ENCODE measurements at places on chromosomes 7 and 10.

DNA sequence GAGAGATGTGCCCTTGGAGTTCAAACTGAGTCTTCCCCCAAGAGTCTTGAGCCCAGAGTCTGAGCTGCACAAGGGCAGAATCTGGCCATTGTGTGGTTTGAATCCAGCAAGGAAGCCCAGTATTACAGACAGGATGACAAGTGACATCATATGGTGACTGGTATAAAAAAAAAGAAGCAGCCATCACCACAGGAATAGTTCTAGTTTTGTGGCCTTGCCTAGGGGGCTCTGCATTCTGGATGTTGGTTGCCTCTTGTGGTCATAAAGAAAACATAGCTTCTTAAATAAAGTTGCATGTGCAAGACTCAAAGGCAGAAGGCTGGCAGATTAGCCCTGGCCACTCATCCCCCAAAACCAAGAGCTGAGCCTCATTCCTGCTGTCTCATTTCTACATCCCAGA is 16.8 kb upstream of the LRRC72 start:
- DNase-seq = no peak

DNA sequence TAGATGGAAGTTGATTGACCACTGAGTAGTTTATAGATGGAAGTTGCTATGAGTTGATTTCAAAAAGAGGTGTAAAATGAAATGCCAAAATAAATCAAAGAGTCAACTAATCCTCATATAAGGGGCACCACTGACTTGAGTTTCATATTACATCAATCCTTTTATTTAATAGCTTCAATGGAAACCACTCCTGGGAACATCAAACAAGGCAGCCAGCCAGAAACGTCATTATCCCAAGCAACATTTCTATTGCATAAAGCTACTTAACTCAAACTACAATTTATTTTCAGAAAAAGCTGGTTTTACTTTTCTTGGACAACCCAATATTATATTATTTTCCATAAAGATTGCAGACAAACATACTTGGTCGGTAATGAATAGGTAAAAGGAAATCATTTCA is 162.1 kb downstream of the TSPAN12 start:
- no peak for DNase-seq

DNA sequence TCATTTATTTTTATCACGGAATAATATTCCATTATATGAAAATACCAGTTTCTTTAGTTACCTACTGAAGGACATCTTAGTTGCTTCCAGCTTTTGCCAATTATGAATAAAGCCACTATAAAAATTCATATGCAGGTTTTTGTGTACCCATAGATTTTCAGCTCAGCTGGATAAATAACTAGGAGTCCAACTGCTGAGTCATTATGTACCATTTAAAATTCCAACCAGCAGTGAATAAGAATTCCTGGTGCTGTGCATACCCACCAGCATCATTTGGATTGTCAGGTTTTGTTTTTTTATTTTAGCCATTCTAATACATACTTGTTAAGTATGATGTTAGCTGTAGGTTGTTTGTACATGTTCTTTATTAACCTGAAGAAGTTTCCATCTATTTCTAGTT is 14.5 kb downstream of the FAM24B start:
- DNase-seq = no peak

- no peak for DNase-seq
Observed at GRCh38 chr7:28054531-28055160, 125.9 kb downstream of the JAZF1 start.

- DNase-seq = no peak
Observed at GRCh38 chr10:95820363-95820762, 64.4 kb downstream of the ENTPD1 start.

DNA sequence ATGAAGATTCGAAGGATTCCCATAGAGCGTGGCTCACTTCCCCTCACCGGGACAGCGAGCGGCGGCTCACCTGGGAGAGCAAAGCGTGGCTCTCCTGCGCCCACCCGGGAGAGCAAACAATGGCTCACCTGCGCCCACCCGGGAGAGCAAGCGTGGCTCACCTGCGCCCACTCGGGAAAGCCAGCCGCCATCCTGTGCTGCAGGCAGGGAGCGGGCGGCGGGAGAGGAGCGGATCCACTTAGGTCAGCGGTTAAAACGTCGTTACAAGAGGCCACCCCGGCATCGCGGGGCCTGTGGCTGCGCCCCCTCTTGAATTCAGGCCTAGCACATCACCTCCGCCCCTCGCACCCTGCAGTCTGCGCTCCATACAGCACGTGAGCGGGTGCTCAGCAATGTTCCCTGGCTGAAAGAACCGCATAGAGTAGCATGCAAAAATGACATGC is 461 bp upstream of the FIGNL1 start:
- DNase-seq = no peak

- no peak for DNase-seq
Observed at GRCh38 chr10:5012595-5012994, 8.9 kb upstream of the AKR1C2 start.

- DNase-seq = no peak
Observed at GRCh38 chr10:28981007-28981406, 303.7 kb downstream of the BAMBI start.

- DNase-seq = no peak
Observed at GRCh38 chr10:97329766-97330165, 4.8 kb downstream of the FRAT2 start.

- no peak for DNase-seq
Observed at GRCh38 chr10:28201410-28202400, 101.2 kb downstream of the MPP7 start.

DNA sequence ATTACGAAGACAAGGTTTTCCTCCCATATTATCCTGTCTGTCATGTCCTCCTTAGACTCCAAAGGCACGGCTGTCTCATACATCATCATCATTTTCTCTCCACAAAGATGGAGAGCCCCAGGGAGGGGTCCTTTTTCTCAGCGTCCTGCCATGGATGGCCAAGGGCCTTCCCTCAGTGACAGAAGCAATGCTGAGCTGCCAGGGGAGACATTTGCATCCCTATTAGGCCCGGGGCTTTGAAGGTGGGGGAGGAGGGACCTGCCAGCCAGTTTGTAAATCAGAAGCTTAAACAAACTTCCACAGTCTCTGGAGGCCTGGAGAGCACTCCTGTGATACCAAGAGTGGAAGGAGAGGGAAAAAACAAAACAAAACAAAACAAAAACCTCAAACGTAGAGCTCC is 112.4 kb upstream of the ADO start:
- DNase-seq = no peak

DNA sequence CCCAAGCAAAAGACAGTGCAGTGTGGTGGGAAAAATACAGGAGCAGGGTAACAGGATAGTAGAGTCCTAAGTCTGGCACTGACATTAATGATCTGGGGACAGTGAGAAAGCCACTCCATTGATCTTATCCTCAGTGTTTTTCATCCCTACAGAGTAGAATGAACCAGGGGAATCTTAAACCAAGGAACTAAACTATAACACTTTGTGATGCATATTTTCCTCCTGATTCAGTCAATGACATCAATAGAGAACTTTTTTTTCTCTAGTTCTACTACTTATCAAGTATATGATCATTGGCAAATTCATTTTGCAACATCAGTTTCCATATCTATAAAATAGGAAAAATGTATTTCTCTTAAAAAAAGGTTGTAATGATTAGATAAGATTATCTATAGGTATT is 151.1 kb downstream of the TMEM26 start:
- DNase-seq = no peak

GRCh38 chr7:117873310-117874190 is at the start of gene CTTNBP2:
CTTNBP2 (minus strand) TSS chr7:117873441; CDS start chr7:117873415, 26 bp downstream.
- no peak for DNase-seq

- DNase-seq = no peak
Observed at GRCh38 chr10:119657725-119658124, 6.5 kb downstream of the BAG3 start.

GRCh38 chr10:127227663-127228062 is 31.3 kb upstream of the INSYN2A start:
- DNase-seq = no peak

DNA sequence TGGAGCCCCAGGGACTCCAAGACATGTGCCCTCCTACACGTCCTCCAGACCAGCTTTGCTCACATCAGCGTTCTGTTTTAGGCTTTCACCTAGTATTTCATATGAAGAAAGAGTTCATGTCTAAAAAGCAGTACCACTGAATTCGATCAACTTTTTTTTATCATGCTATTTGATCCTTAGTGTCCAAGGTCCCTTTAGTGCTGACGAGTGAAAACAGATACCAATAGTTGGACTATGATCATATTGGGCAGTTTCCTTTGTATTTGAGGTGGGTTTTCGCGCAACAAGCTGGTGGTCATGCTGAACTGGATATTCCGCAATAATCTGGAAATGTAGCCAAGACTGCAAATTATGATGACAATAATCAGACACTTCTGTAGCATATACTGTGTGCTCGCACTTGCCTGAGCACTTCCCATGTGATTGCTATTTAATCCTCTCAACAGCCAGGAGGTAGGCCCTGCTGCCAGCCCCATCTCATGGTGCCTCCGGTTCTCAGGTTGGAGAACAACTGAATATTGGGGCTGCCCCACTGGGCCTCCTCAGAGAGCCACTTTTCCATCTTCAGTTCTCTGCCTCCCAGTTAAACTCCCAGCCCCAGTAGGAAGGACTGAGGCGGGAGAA is 65.9 kb downstream of the RBM20 start:
- no peak for DNase-seq

GRCh38 chr10:92502296-92502808 is 71.5 kb downstream of the IDE start:
- no peak for DNase-seq

- no peak for DNase-seq
Observed at GRCh38 chr7:111108496-111108895, 17.6 kb downstream of the LRRN3 start.

DNA sequence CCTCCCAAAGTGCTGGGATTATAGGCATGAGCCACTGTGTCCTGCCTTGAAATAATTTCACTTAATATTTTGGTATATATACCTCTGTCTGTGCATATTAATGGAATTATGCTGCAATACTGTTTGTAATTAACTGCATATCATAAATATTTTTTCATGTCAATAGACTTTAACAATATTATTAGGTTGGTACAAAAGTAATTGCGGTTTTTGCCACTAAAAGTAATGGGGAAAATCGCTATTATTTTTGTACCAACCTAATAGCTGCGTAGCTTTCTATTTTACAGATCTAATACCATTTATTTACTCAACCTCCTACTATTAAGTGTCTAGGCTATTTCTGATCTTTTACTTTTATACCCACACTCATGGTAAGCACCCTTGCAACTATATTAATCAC is 3.9 kb upstream of the PDE6C start:
- DNase-seq = no peak

- no peak for DNase-seq
Observed at GRCh38 chr7:148935451-148935850, 51.4 kb upstream of the EZH2 start.

GRCh38 chr10:60711496-60711895 is 66.8 kb upstream of the CDK1 start:
- no peak for DNase-seq

- no peak for DNase-seq
Observed at GRCh38 chr10:110368556-110368955, 63.8 kb upstream of the SMNDC1 start.

DNA sequence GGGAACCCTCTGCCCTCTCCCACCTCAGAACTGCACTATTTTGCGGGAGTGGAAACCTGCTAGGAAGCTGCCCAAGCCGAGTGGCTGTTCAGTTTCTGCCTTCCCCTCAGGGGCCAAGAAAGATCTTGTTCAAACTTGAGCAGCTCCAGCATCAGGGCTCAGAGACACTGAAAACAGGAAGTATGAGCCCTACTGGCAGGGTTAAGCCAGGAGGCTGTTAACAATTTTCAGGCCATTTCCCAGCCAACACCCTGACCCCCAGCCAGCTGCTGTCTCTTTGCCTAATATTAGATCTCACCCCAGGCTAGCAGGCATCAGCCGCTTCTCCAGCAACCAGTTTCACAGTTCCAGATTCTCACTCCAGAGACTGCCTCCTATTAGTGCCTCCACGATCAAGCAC is 9.2 kb downstream of the PLAU start:
- no peak for DNase-seq

GRCh38 chr7:106418526-106418925 is 133.7 kb upstream of the NAMPT start:
- DNase-seq = no peak

GRCh38 chr10:88670497-88670896 is 6.3 kb downstream of the LIPF start:
- DNase-seq = no peak

DNA sequence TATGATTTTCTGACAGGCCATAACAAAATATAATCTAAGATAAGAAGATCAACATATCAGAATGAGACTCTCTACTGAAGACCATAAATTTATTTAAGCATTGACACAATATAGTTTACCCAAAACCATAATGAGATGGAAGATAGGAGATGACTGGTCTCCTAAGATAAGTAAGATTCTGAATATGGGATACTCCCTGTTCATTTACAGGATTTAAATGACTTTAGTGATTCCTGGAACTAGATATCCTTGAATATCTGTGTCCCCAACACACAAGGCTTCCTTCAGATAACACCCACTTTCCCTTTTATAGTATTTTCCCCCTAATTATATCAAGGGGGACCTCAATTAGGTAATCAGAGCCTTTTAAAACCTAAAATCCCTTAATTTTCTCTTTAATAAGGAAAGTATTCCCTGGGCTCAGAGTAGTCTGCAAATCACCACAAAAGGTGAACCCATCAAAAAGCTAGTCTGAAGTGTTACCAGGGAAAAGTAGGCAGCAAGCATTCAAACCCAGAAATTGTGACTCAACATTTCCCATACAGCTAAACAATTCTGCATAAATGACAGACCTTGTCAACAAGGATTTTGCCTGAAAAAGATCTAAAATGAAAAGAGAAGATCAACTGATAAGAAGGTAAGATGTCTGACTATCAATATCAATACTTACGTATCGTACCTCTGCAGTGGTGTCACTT is 99.9 kb downstream of the CNOT4 start:
- DNase-seq = no peak

- no peak for DNase-seq
Observed at GRCh38 chr10:21707498-21707897, 173.5 kb downstream of the MLLT10 start.

GRCh38 chr7:104981672-104982037 is 32.4 kb upstream of the KMT2E start:
- DNase-seq = no peak

- DNase-seq = no peak
Observed at GRCh38 chr10:130784326-130784725, 527.2 kb downstream of the TCERG1L start.

DNA sequence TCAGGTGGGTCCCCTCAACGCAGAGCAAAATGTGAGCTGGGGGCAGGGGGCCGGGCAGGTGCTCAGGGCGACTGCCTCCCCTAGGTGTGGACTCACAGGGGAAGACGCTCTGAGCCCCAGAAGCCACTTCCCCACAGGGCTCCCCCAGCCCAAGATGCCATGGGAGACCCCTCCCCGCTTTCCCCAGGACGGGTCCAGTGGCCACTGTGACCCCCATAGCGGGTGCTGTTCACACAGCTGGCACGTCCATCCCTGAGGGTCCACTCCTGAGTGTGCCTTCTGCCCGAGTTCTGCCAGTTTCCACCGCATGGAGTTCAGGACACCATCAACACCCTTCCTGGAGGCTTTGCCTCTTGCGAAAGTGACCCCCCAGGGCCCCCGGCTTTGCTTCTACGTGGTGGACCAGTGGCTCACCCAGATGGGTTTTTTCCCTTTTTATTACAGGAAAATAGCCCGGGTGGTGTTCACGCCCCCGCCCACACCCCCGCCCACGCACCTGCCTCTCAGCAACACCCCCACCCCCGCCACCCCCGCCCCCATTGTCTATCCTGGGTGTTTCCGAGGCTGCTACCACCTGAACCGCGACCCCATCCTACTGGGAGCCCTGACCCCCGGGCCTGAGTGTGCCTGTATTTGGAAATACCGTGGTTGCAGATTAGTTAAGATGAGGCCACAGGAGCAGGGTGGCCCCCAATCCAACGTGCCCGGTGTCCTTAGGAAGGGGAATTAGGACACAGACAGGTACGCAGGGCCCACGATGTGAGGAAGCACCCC is 32.0 kb downstream of the ADAP1 start:
- DNase-seq = no peak

GRCh38 chr7:86600506-86601290 is 43.0 kb upstream of the GRM3 start:
- no peak for DNase-seq

All from D721Med (cell line).